ENCODE measurements at places on chromosomes 6 and 20. TPM values are rescaled to one million over a fixed set of nuclear protein-coding genes. Genes with fewer than 3 reads are reported as not detected.

- DNase-seq = no peak
These were observed 318.2 kb upstream of the POU3F2 start for GRCh38 chr6:98516206-98516605.

DNA sequence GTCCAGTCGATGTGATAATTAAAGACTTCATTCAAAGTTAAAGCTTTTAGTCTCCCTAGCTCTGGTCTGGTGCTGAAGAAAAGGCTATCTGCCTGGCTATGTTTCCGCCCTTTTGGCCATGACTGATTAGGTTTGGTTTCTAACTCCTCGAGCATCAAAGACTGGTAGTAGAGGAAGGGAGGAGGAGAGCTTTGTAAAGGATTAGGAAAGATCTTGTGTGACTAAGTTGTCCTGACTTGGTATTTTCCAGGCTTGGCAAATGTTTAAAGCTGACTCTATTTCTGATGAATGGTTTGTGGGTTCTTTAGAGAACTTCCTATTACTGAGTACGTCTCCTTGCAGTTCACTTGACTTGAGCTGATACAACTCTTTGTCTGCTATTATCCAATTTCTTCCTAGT is 312.9 kb downstream of the GJA1 start:
- DNase-seq = no peak

The ENTPD6 gene
- 194 TPM for total RNA-seq

The SAPCD1 gene
- 1.9 TPM for total RNA-seq

The SLCO4A1 gene
- total RNA-seq = 4.5 TPM

DNA sequence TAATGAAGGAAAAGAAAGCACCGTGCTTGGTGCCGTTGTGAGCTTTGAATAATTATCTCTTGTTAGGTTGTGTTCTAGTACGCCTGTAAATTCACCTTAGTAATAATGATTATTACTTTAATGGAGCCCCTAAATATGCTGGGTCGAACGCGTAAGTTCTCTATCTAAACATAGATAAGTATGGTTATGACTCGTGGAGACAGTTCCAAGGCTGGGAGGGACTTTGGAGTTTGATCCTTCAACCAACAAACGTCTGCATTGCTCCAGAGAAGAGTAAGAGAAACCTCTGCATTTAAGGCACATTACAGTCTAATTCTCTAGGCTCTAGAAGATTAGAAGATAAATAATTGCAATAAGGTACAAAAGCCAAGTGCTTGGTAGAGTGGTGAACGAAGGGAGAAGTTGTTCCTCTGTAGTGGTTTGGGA is 514 bp downstream of the ACOT13 start:
- no peak for DNase-seq

DNA sequence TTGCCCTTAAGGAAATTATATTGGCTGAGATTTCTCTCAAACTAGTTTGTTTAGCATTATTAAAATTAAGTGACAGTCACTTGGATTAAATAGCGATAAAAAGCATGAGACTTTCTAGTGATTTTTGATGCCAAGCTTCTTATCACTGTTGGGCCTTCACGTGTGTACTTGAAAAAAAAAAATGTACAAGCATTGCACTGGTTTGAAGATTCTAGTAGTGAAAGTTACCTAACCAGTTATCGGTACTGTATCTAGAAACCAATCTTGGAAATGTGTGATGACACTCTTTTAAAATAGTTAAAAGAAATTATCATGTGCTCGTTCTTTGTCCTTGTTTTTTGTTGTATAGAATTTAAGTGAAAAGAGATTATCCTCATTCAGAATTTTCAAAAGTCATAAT is 102.1 kb downstream of the SCAF8 start:
- no peak for DNase-seq

DNA sequence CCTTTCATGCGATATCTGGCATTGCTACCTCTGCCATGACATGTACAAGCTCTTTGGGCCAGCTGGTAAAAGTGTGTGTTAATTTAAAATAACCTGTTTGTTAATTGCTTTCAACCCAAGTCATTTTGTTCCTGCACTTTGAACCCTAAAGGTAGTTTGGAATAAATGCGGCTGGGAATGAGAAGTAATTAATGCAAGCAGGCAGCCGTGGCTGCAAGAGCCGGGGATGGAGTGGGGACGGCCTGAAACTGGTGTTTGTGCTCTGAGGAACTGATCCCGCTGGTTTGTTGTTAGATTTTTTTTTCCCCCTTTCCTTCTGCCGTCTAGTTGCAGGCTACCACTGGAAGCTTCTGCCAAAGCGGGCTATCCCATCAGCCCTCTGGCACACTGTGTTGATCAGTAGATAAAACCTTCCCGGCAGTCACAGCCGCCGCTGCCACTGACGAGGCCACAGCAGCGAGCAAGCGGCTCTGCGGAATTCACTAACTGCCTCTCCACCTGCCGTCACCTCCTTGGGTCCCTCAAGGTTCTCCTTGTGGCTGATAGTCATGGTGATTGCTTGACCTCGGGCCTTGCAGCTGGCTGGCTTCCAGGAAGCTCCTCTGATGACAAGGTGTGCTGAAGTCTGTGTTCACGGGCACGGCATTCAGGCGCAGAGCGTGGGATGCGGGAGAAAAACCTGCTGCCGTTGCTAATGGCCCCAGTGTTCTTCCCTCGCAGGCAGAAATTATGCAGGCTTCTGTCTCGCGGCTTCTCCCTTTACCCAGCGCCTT is 315.9 kb downstream of the TFAP2A start:
- DNase-seq = peak; percentile 72

Data from prostate gland (tissue), 2 donors.